ENCODE measurements at places on chromosomes 4 and X.

DNA sequence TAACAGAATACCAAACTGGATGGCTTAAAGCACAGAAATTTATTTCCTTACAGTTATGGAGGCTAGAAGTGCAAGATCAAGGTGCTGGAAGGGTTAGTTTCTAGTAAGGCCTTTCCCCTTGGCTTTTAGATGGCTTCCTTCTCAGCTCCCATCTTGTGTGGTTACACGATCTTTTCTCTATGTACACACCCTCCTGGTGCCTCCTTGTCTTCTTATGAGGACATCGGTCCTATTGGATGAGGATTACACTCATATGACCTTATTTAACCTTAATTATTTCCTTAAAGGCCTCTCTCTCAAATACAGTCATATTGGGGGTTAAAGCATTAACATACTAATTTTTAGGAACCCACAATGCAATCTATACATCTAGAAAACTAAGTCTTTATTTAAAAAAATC lies 787.9 kb upstream of the GALNTL6 start:
- DNase-seq = no peak

DNA sequence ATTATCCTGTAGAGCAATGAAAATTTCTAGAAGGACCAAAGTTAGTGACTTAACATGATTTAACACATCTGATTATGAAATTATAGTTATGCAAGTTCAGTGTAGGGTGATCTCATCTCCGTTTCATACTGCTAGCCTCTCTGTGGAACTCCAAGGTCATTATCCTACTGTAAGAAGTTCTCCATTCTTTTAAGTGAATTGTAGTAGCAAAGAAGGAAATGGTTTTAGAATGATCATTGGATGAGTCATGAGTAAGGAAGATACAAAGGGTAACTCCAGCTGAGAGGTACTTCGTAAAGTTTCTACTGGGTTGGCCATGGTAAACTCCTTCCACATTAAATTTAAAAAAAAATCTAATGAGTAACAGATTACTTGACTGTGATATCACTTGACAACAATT lies 215.0 kb upstream of the GIMD1 start:
- no peak for DNase-seq

GRCh38 chr4:47701286-47701685 lies 136.6 kb downstream of the CORIN start:
- no peak for DNase-seq

GRCh38 chrX:21883258-21883657 lies 27.5 kb downstream of the YY2 start:
- DNase-seq = no peak

DNA sequence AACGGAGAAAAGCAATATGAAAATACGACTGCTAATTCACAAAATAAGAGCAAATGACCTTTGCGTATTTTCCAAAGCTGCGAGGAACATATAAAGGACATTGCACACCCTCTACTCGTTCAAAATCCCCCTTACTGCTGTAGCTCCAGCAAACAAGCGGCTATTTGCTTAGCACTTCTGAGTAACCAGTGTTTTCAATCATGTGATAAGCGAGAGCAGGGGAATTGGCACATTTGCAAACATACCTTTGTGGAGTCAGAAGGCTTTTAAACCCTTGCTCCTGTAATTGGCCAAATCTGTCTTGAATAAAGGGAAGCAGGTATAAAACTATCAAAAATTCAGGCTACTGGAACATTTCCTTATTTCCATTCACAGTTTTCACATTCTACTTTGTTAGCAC lies 610.2 kb downstream of the UBE2NL start:
- DNase-seq = peak; percentile 45

DNA sequence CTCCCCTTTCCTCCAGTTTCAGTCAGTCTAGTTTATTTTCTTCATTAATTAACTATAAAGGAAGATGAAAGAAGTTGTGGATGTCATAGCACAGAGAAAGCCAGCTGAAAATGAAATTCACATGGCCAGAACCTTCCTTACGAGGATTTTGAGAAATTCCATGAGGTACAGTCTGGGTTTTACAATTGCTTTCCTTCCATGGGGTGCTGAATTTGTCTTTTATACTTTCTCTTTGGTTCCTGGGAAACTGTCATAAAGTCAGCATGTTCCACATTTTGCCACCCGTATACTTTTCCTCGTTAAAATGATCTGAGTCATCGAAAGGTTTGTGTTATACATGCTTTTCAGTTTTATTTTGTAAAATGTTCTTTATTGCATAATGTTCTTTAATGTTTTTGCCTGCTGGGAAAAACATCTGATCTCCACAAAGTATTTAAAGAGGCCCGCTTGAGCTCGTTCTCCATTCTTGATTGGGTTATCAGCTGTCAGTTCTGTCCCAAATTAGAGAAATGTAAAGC lies 78.1 kb upstream of the CLDN34 start:
- no peak for DNase-seq

DNA sequence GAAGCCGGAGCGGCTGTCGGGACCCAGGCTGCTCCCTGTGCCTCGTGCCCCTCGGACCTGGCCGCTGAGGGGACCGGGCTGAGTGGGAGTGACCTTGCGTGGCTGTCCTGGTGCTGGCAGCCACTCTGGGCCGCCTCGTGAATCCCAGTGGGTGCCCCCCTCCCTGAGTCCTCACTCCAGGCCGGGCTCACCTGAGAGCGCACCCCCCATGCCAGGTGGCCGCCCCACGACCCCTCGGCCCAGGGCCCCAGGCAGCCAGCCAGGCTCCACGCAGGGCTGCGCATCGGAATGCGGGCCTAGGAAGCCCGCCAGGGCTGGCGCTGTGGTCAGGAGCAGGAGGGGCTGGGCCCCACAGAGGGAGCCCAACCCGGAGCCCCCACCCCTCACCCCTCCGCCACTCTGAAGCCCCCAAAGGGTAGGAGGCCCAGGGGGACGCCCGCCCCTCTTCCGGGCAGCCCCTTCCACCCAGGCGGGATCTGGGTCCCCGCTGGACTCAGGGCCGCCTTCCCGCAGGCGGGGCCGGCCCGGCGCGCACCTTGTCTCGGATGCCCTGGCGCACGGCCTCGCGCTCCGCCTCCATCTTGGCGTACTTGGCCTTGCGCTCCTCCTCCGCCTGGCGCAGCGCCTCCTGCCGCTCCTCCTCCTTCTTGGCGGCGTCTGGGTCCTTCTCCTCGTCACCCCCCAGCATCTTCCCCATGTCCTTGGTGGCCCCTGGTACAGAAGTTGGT lies 33.9 kb downstream of the CPLX1 start:
- no peak for DNase-seq

DNA sequence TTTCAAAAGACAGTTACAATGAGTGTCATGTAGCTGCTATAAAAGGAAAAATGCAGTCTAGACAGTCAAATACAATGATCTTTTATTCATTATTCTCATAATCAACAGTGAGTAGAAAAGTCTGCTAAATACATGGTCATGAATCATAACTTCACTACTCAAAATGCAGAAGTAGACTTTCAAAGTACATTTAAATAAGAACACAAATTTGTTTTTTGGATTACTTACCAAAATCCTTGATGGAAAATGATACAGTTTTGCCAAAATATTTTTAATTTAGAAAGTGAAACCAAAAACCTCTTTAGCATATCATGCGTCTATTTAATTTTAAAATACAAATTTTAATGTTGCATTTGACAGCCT lies 4.9 kb downstream of the ACSL4 start:
- DNase-seq = no peak

DNA sequence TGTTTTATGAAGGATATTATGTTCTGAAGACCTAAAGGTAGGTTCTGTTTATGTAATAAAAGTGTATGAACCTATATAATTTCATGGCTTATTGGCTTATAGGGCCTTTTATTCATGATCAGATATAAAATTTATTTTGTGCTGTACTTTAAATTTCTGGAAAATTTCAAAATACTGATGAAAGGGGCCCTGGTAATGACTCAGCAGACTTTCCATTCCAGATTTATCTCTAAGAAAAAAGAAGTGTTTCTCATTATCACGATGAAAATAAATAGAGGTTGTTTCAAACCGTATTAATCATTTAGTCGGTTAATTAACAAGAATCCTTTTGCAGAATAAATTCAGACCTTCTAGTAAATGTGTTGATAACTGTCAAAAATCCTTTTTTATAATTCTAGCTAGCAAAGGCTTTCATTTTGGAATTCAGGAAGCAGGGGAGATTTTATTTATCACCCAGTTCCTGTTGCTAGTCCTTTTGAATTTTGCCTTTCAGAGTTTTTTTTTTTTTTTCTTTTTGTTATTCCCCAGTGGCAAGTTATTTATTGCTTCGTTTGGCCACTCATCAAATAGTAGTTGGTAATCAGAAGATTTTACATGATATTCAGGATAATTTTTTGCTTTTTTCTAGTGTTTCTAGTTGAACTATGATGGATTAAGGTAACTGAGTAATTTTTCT lies 5.4 kb upstream of the TAPT1 start:
- no peak for DNase-seq

DNA sequence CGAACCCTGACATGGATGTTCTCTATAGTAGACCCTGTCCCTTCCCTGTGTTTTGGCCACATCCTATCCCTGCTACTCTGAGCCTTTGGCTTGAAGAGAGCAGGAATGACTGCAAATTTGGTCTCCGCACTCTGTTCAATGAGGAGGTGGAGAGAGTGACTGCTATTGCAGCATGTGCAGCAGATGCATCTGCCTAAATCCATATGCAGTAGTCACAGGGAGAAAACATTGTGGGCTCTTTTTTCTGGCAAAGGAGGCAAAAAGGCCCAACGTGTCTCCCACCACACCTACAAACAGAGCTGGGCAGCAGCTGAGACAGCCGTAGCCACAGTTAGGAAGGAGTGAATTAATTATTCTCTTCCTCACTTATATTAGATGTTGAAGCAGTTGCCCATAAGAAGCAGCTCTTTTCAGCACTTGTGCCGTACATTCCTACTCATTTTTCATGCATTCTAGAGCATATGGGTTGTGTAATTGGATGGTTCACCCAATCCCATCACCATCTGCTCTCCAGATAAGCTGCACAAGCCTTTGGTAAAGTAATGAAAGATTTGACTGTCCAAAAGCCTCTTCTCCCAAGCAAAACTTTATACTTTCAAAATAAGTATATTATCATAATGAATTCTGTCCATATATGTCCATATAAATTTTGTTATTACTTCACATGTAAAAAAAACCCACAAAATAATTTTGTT lies 147.9 kb upstream of the FAM47A start:
- no peak for DNase-seq

- no peak for DNase-seq
Measured at GRCh38 chr4:27217261-27217769, 356.7 kb downstream of the STIM2 start.

- DNase-seq = no peak
Measured at GRCh38 chr4:107129076-107129475, 93.0 kb upstream of the DKK2 start.

GRCh38 chrX:69178592-69178991 lies 13.3 kb upstream of the PJA1 start:
- DNase-seq = no peak

- DNase-seq = no peak
Measured at GRCh38 chrX:71198066-71198465, 25.0 kb upstream of the GJB1 start.

- DNase-seq = no peak
Measured at GRCh38 chrX:30010471-30010870, 204.9 kb upstream of the MAGEB2 start.

DNA sequence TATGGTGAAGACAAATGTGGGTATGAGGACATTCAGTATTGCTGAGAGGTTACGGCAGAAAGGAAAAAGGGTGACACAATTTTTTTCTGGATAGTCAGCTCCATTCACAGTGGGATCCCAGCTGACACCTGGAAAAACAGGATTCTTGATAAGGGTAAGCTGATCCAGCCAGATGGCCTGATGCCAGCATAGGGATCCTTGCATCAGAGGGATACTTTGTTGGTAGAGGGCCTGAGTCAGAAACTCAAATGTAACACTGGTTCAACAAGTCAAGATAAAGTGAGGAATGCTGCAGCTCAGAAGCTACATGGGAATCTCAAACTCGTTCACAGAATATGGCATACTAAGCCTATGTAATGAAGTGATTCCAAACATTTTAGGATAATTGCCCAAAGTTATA lies 726.7 kb downstream of the C4orf33 start:
- no peak for DNase-seq

GRCh38 chrX:66018585-66019309 lies 21.1 kb downstream of the VSIG4 start:
- no peak for DNase-seq

GRCh38 chr4:12724510-12724909 lies 759.6 kb downstream of the RAB28 start:
- DNase-seq = no peak

- no peak for DNase-seq
Measured at GRCh38 chrX:1281521-1281920, 12.9 kb downstream of the CSF2RA start.

- DNase-seq = no peak
Measured at GRCh38 chr4:43709443-43709842, 739.2 kb downstream of the KCTD8 start.

- no peak for DNase-seq
Measured at GRCh38 chr4:153266988-153267387, 62.7 kb downstream of the TRIM2 start.

Data from NCI-H774 (cell line).